ENCODE measurements at places on chromosomes 7 and 10.

DNA sequence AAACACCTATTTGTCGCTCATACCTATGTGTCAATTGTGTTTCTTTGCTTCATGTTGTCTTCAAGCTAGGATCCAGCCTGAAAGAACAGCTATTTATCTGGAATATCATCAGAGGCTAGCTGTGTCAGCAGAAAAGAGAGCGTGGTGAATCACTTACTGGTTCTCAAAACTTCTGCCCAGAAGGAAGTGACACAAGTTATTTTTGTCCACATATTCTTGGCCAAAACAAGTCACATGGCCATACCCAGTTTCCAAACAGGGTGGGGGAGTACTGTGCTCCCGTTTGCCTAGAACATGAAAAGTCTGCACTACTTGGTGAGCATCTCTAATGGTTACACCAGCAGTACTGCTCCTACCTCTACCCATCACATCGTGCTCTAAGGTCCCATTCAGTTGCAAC lies 160.9 kb upstream of the CSTF2T start:
- no peak for DNase-seq

DNA sequence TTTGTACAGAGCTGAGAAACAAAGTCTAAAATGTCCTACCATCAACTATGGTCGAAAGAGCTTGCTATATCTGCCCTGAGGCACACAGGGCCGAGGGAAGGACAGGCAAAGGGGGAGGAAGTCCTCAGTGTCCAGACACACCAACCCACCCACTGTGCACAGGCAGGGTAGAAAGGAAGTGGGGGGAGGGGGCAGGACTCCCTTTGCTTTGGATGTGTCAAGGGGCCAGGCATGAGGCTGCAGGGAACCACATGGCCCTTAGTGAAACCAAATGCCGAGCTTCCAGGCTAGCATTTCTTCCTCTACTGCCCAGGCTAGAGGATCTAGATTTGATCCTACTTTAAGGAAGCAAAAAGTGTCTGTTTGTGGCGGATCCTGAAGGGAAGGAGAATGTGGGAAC lies 28.6 kb downstream of the KCNH2 start:
- no peak for DNase-seq

- DNase-seq, result no peak
Observed at GRCh38 chr7:35550831-35551230, 144.1 kb downstream of the HERPUD2 start.

GRCh38 chr10:79243181-79244067 lies 103.8 kb upstream of the PPIF start:
- no peak for DNase-seq

GRCh38 chr7:55288070-55288824 lies 76.9 kb upstream of the LANCL2 start:
- DNase-seq, result no peak

DNA sequence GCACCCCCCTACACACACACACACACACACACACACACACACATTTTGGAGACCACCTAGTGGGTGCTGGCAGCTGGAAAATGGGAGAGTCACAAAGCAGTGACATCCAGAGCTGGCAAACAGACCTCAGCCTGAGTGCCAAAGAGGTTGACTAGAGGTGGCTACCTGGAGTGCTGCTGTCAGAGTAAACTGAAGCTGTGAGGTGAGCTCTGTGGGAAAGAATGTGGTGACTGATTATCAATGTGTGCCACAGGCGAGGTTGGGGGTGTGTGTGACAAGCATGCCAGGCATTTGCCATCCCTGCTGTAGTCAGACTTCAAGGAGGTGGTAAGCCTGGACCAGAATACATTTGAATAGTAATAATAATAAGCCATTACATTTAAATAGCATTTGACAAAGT lies 120.6 kb downstream of the SLIT1 start:
- no peak for DNase-seq
